ENCODE measurements at places on chromosomes 2 and 18.

DNA sequence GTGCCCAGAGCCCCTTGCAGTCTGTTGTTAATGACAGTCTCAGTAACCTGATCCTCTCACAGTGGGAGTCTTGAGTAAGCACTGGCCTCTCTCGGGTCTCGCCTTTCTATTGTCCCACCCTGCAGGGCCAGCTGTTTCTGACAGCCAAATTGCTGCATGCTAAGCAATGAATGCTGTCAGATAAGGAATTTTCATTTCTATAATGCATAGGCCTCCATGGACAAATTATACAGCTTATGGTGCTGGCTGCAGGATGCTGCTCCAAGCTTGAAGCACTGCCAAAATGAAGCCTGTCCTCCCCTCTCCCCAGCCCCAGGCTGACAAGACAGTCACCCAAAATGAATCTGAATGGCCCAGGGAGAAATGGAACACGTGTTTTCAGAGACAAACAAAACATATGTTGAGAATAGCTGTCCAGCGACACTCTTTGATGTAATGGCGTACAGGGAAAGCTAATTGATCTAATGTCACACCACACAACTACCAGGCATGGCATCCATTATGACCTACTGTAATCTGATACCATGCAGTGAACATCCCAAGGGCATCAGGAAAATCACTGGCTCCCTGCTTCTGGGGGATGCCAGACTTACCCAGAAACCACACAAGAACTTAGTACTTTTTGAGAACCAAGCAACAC is 36.8 kb downstream of the ACVR1 start:
- DNase-seq, result no peak

GRCh38 chr2:134335601-134336000 is 81.7 kb downstream of the MGAT5 start:
- DNase-seq, result no peak

GRCh38 chr2:44778221-44778654 is 163.3 kb upstream of the SIX3 start:
- DNase-seq, result no peak

GRCh38 chr18:10336749-10337350 is 117.6 kb upstream of the APCDD1 start:
- no peak for DNase-seq

Data from glomerular endothelial cell (primary cell).